ENCODE measurements at places on chromosomes 7 and 10.

DNA sequence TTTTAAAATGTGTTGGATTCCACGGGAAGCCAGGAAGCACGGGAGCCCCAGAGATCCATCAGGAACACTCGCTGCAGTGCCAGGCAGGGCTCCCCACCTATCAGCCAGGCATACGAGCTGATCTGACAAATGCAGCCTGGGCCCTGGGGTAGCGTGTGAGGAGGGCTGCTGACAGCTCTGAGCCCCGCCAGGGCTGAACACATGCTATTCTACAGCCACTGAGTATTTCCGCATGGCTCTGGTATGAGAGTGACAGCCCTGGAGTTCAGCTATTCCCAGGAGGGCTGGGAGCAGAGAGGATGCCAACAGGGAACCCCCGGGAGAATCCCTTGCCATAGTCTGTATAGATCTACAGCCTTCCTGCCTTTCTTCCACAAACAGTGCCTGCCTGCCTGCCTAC, 237.3 kb upstream of the ZMIZ1 start:
- no peak for DNase-seq

GRCh38 chr7:22181663-22182062, 175.3 kb downstream of the RAPGEF5 start:
- DNase-seq = no peak

DNA sequence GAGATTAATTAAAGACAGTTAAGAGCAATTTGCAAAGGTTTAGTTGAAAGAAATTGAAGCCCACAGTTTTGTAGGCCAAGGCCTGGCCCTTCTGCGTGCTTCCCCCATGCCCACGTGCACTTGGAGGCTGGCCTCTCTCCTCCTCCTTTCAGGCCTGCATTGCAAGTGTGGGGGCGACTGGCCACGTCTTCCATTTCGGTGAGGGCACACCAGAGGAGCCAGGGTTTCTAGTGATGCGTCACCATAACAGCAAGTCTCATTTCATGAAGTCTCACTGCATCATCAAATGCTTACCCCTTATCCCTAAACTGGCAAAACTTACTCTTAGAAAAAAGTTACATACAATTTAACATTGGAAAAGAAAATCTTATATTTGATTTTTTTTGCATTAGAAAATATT, 141.2 kb downstream of the NRF1 start:
- no peak for DNase-seq

GRCh38 chr10:123689880-123690279, 23.7 kb downstream of the GPR26 start:
- DNase-seq = no peak

DNA sequence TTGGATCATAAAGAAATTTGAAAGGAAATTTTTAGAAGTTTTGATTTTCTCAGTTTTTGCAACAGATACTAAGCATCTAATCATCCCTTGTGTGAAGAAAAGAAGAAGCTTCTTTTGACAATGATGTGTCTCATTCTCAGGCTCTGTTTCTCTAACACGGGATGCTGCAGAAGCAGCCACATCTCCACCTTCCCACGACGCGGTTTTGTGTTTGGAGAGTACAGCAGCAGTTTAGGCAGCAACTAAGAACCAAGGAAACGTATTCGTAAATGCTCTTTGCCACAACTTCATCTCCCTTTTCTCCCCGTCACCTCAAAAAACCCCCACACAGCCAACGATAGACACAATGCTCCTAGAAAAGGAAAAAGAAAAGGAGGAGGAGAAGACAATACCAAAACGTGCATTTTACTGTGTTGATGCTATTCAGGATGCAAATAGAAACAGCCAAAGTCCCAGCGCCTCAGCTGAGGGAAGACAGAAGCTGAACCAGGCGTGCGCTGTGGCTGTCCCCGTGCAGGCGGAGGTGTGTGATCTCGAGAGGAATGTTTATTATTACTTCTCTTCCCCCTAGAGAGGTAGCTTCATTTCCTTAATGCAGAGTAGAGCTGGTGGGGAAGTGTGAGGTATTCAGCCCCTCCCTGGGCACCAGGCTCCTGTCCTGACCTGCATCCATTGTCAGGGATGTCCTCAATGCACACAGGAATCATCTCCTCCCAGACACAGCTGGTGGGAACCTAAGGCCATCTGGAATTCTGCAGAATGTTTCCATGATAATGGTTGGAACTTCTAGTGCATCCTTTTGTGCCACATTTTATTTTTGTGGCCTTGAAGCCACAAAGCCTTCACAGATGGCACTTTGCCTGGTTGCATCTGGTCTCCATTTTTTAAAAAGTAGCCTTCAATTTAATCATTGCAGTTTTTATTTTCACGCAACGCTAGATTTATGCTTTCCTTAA, 174.6 kb upstream of the KLF6 start:
- DNase-seq = no peak

GRCh38 chr7:137816696-137817320, 30.0 kb downstream of the DGKI start:
- no peak for DNase-seq

DNA sequence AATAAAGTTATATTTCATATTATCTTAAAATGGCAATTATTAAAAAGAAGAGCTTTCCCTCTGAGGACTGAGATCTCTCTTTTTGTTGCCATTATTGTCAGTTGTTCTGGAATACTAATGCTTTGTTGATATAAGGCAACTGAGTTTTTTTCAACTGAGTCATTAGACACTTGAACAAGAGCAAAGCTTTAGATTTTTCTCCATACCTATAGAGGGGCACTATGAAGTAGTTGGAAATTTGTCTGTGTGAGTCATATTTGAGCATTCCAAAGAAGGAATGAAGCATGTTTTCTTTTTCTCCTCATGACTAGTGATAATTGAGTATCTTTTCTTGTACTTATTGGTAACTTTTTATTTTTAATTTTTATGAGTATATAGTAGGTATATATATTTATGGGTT, 24.5 kb downstream of the RPA3 start:
- no peak for DNase-seq

DNA sequence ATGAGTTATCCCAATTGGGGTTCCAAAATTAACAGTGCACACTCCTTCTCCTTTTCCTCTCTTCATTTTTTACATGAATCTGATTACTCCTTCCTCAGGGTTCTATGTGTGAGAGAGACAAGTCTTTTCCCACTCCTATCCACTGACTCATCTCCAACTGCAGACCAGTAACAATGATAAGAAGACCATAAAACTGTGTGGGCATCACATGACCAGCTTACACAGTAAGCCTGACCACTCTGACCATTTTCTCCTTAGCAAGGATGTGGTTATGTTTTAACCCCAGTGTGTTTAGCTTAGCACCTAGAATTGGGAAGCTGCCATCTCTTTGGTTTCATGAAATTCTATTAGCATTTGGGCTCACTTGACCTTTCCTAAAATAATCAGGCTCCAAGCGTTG, 145.0 kb upstream of the CALCR start:
- DNase-seq = no peak

GRCh38 chr10:5776881-5777197, 36.4 kb downstream of the GDI2 start:
- no peak for DNase-seq

DNA sequence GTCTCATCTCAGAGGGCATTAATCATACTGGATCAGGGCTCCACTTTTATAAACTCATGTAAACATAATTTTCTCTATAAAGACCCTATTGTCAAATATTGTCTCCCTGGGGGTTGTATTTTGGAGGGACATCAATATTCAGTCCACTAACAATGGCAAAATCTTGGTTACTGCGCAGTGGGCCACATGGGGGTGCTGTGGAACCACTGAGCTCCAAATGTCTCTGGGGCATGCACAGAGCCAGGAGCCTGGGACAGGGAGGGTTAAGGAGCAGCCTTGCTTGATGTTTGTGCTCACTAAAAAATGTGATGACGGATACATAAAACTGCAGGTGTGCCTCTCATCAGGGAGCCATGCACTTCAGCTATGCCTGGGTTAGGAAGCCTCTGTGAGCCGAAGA, 62.1 kb upstream of the PRSS58 start:
- DNase-seq = no peak

GRCh38 chr10:101016814-101017213, 14.1 kb downstream of the PDZD7 start:
- no peak for DNase-seq

GRCh38 chr7:151731022-151731441, 145.9 kb downstream of the PRKAG2 start:
- DNase-seq = no peak

DNA sequence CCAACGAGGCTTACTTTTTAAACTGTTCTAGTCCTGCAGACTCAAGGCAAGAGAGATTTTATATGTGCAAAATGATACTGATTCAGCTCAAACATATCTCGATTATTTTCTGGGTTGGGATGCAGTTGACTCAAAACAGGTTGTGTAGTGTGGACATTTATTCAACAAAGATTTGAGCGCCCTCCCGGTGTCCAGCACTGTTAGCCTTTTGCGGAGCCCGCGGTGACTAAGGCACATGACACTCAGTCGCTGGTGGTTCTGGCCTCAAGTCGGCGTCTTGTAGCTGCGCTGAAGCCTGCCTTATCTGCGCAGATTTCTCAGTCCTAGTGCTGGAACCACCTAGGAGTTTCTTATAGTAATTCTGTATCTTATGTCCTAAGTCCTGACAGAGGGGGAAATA, 938 bp upstream of the CADPS2 start:
- DNase-seq = peak; percentile 64

GRCh38 chr7:33792041-33792440, 113.3 kb upstream of the BMPER start:
- DNase-seq = no peak

GRCh38 chr7:124322561-124322960, 289.7 kb upstream of the TMEM229A start:
- no peak for DNase-seq

DNA sequence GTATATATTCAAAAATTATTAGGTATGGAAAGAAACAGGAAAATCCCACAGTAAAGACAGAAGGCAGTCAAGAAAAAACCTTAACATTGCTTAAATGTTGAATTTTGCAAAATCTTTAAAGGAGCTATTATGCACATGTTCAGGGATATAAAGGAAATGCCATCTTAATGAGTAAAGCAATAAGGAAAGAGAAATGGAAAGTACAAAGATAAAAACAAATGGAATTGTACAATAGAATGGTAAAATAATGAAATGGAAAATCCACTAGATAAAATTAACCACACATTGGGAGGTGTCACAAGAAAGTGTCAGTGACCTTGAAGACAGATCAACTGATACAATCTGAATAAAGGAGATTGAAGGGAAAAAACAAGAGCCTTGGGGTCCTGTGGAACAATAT, 82.0 kb downstream of the KIF20B start:
- no peak for DNase-seq

DNA sequence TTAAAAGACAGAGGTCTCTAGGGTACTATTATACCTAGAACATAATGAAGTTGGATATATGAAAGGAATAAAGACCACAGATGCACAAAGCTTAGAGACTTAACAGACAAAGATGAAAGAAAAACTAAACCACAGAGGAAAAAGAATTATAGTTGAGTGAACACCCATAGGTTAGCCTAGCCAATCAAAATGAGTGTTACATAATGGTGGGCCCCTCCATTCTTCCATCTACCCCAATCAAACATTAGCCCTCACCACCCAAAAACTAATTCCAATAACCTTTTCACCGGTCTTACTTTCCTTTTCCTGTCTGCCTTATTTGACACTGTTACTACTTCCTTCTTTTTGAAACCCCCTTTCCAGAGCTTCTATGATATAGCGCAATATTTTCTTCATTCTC, 130.1 kb downstream of the ELMO1 start:
- no peak for DNase-seq

- no peak for DNase-seq
Observed at GRCh38 chr7:70183278-70183677, 585.0 kb downstream of the AUTS2 start.

GRCh38 chr10:17527514-17528146, 73.2 kb upstream of the ST8SIA6 start:
- DNase-seq = no peak

- peak; percentile 83 for DNase-seq
Observed at GRCh38 chr7:16918288-16918895, 36.6 kb upstream of the AGR3 start.

DNA sequence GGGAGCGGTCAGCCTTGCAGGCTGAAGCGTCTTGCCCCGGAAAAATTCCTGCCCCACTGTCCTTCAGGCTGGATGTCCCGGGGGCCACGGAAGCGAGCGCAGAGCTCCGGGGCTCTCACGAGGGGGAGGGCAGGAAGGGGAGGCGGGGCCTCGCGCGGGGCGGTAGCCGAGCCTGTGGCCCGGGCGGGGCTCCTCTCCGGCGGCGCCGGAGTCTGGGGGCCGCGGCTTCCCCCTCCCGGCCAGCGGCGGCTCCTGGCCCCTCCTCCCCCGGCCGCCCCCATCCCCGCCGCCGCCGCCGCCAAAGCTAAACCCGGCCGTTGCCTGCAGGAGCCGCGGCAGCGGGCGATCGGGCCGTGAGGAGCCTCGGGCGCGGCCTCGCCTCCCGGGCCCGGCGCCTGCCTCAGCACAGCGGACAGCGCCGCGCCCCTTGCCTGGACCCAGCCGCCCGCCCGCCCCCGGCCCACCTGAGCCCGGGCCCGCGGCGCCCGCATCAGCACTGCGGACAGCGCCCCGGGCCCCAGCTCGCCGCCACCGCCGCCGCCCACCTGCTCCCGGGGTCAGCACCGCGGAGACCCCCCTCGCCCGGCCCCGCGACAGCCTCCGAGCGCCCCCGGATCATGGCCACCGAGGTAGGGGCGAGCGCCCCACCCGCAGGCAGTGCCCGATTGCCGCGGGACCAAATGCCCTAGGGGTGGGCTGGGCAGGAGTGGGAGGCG, at the start of gene GOLGA7B:
GOLGA7B (plus strand) TSS at position 157 of the 716 bp plus-strand sequence; CDS start at position 618, 461 bp downstream.
- peak; percentile 69 for DNase-seq

DNA sequence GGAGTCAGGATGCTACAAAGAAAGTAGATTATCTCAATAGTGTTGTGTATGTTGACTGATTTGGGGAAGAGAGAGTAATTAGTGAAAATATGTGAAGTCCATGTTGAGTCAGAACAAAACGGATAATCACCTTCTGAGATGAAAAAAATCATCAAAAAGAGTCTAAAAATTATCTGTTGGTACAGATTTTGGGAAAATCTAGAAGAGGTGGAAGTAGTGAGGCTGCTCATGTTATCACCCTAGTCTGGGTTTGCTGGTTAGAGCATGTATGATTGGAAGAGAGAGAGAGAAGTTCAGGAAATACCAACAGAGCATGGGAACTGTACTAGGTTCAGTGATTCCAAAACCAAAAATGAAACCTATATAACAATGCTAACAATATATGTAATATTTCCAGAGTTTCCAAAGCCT, 12.3 kb downstream of the RPA3 start:
- DNase-seq = no peak

- DNase-seq = no peak
Observed at GRCh38 chr10:102648269-102648888, 4.1 kb downstream of the TRIM8 start.

GRCh38 chr10:78339251-78339650, 305.6 kb downstream of the RPS24 start:
- DNase-seq = no peak

- no peak for DNase-seq
Observed at GRCh38 chr7:130227883-130228575, 20.4 kb downstream of the SSMEM1 start.

DNA sequence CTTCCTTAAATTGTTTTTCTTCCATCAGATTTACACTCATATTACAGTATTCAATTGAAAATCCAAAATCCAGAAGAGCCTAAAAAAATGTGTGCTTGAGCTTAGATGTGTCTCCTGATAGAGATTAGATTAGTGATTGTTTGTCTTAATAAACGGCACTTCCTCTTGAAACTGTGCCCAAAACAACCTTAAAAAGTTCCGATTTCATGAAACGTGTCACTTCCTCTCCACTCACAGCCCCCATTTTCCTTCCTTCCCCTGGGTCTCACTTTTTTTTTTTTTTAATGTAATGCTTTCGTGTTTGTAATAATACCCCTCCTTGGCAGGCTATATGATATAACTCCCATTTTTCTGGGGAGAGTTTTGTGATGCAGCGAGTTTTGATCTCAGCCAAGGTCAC, 114.8 kb upstream of the ADO start:
- no peak for DNase-seq

GRCh38 chr10:43263551-43264343, 3.1 kb downstream of the RASGEF1A start:
- DNase-seq = peak; percentile 9

Data from mucosa of descending colon (tissue), 3 donors.